ENCODE measurements at places on chromosomes 12 and 14. TPM values are rescaled to one million over a fixed set of nuclear protein-coding genes. Genes with fewer than 3 reads are reported as not detected.
A peak's percentile ranks its signal among the peaks of the same experiment; 100 is the strongest.

GRCh38 chr14:24080888-24081738, 9.8 kb downstream of the CPNE6 start:
- DNase-seq: peak; percentile 85

DNA sequence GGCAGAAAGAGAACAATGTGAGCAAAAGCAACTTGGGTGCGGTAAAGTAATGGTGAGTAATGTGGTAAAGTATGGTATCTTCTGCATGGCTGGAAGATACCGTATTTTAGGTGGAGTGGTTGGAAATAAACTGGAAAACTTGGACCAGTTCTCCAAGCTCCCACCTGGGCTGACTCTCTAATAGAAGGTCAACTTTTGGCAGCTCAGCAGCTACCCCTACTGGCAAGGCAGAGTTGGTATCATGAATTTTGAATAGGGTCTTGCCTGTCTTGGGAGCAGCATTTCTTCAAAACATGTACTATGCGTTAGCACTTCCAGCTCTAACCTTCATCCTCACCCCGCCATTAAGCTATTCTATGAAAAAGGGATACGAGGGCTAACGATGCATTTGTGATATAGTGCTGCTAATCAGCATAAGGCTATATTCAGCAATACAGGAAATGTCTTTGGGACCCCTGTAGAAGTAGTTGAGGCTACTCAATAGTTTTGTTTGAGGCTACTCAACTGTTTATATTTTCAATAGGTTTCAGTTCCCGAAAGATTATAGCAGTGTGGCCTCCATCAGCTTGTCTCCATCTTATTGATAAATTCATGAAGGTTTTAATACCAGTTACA, 276.3 kb upstream of the FAR2 start:
- DNase-seq: peak; percentile 30

DNA sequence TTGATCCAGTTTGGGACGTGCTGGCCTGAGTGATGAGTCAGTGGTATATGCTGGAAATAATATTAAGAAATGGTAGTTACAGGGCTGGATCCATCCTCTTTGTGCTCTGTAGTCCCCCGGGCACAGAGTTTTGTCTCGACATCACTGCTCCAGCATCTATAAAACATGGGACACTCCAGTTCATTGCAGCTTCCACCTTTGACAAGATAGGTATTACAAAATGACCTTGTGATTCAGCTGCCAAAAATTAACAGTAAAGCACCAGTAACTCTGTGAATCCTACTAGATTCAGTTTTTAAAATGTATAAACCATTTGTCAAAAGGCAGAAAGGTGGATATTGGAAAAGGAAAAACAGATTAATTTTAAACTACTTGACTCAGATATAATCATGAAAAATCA, 14.6 kb upstream of the GNG2 start:
- no peak for DNase-seq

The LBHD2 gene
- not detected for polyA plus RNA-seq

The SLC8A3 gene
- 0.67 TPM for polyA plus RNA-seq

The TESPA1 gene
- not detected for polyA plus RNA-seq

The ADCY6 gene
- polyA plus RNA-seq: 46.4 TPM

The ATXN7L3B gene
- polyA plus RNA-seq: 18.5 TPM
